EL (cell line): ENCODE measurements at places on chromosomes 4 and X.
A peak's percentile ranks its signal among the peaks of the same experiment; 100 is the strongest.

GRCh38 chr4:140472156-140472555 lies 25.9 kb downstream of the MGAT4D start:
- no peak for DNase-seq

- no peak for DNase-seq
Observed at GRCh38 chr4:6591313-6591712, 16.3 kb downstream of the MAN2B2 start.

DNA sequence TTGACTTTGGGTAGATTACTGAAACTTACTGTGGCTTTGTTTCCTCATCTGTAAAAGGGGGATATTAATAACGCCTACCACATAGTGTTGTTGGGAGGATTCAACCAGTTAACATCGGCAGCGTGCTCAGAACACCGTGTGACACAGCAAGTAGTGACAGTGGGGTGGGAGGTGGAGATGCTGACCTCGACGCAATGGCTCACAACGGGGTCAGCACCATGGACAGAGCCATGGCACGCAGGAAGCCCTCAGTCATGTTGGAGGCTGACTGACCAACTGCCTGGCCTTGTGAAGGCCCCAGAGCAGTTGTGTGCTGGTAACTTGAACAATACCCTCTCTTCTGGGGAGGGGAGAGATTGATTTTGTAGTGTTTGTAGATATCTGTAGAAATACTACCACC lies 93.2 kb downstream of the WFS1 start:
- DNase-seq = peak; percentile 27

- peak; percentile 8 for DNase-seq
Observed at GRCh38 chr4:16582526-16582925, 315.9 kb downstream of the LDB2 start.

- DNase-seq = no peak
Observed at GRCh38 chrX:150762258-150763165, 69.3 kb downstream of the MTMR1 start.

- no peak for DNase-seq
Observed at GRCh38 chr4:151667666-151668065, 93.1 kb downstream of the GATB start.

- DNase-seq = peak; percentile 82
Observed at GRCh38 chr4:21811565-21811964, 137.0 kb downstream of the KCNIP4 start.

DNA sequence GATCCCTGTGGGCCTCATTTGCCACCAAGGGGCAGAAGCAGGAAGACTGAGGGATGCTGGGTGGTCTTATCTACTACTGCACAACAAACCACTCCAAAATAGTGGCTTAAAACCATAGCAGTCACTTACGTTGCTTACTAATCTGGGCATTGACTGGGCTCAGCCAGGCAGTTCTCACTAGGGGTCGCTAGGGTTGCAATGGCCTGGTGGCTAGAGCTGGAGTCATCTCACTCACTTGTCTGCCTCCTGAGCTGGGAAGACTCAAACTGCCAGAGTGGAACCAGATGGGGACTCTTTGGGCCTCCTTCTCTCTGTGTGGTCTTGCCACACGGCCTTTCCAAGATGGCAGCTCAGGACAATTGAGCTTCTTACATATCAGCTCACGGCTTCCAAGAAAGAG lies 216.3 kb upstream of the BCOR start:
- DNase-seq = no peak
